ENCODE measurements at places on chromosomes 11 and 22.

- DNase-seq, result no peak
Measured at GRCh38 chr11:10114593-10115404, 179.2 kb downstream of the SBF2 start.

GRCh38 chr11:110435780-110436717 lies 6.3 kb downstream of the FDX1 start:
- no peak for DNase-seq

GRCh38 chr11:17001806-17002205 lies 12.4 kb downstream of the PLEKHA7 start:
- no peak for DNase-seq

DNA sequence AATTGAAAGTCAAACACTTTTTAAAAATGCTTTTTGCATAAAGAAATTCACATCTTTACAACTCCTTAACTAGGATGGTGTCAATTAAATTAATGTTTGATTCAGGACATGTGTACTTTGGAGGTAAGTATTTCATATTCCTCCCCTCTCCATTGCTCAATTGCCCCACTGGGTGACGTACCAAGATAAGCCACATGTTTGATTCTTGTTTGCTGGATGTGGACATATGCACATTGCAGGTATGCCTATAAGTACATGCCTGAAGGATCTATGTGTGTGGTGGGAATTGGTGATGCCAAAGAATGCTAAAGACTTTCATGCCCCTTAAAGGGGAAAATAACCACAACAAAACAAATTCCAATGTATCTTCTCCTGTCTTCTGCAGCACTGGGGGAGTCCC lies 5.8 kb downstream of the CD44 start:
- no peak for DNase-seq

GRCh38 chr11:96954587-96955242 lies 564.9 kb downstream of the JRKL start:
- no peak for DNase-seq

DNA sequence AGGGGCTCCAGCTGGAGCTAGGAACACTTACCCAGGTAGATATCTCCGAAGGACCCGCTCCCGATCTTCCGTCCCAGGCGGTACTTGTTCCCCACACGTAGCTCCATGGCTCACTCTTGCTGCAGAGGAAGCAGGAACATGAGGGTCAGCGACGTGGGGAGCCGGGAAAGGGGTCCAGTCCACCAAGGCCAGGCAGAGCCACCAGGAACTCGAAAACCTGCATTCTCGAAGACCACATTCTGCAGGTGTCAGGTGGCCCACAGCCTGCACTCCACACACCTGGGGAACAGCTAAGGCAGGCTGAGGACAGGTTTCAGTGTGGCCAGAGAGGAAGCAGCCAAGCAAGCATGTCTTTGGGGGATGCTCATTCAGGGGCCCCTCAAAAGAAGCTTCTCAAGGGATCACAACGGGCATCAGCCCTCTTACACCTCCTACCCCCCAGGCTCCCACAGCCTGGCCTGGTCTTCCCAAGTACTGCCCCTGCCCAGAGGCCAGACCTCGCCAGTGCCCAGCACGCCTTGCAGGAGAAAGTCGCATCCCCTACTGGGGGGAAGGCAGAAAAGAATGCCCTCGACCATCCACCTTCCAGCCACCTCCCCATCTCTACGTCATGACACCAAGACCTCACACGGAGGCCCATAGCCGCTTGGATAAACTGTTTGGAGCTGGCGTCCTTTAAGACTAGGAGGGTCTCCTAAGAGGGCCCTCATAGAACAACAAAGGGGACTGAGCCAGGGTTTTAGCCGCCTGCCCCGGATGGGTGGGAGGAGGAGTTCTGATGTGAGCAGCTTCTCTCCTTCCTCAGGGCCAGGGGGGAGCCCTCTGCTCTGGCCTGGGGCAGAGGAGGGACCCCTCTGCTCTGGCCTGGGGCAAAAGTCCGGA lies 2.9 kb downstream of the CSNK1E start:
- DNase-seq, result no peak

DNA sequence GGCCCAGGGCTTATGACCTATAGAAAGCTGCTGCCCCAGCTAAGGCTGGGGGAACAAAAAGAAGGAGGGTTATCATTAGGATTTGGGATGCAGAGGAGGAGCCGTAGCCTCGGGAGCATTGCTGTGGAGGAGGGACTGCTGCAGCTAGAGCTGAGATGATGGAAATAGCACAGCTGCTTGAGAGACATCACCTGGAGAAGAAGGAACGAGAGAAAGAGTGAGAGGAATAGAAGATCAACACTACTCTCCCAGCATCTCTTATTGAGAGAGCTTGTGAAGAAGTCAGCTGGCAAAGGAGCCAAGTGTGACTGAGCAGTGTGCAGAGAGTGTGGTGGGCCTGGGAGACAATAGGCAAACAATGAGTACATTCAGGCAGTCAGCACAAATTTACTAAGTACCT lies 100.7 kb upstream of the PLET1 start:
- DNase-seq, result no peak

DNA sequence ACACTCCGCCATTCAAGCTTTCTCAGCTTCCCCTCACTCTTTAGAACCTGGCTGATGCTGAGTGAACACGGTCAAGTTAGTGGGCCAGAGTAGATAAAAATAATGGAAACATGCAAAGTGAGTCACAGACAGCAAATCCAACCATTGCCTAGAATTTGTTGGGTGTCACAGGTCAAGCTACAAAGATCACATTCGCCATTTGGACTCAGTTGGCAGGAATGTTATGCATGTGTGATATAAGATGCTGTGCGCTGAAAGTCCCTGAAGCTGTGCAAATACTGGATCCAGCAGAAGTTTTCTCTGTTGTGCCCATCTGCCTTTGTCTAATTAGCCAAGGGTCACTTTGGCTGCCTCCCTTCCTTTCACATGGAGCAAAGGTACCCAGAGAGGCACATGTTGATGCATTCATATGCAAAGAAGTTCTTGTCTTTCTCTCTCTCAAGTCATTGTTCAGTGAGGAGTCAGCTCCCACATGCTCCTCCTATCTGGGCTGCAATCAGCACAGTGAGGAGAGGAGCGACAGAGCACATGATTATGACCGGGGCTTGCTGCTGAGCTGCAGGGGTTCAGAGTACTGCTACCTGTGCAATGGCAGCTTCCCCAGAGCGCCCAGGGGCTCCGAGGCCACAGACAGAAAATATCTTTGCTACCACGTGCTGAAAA lies 39.7 kb downstream of the FLI1 start:
- no peak for DNase-seq

DNA sequence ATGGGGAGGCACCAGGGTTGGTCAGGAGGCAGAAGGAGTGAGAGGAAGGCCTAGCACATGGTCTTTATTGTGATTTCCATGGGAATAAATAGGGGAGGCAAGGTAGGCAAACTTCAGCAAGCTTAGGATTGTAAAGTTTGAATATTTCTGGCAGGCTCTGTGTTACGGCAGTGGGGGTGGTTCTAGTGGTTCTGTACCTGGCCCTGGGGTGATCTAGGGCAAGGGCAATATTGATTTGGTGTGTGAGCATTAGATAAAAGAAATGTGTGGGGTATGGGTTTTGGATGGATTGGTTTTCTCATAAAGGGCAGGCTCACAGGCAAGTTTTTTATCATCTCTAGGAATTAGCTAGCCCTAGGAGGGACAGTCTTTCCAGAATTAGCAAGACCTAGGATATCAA lies 584.0 kb downstream of the OPCML start:
- DNase-seq, result no peak

GRCh38 chr11:529728-530411 lies 5.5 kb downstream of the HRAS start:
- DNase-seq, result no peak

DNA sequence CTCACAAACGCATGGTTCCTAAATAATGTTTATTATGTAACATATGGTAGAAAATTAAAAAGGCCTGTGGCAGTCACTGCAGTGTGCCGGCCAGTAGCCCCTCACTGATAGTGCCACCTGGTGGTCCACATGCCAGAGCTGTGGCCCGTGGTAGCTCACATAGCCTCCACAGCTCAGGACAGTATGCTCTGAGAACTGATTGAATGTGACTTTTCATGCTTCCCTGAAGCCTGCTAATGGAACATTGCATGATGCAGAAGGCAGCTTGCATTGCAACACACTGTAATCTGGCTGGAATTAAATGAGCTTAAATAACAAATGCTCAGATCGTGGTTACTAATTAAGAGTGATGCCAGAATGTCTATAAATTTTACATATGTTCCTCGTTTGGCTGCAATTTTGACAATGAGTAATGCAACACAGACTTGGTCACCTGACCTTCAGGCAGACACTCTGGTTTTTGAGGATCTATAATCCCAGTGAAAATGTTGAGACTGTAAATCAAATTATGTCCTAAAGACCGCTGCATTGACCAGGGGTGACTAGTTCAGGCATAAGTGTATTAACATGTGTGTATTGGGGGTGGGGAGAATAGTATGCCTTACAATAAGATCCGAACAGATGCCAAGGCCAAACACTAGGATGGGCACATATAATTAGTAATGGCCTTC lies 566.4 kb downstream of the METTL15 start:
- no peak for DNase-seq

- DNase-seq, result no peak
Measured at GRCh38 chr11:15585602-15586331, 471.0 kb downstream of the INSC start.

GRCh38 chr22:29331213-29331612 lies 15.7 kb upstream of the RASL10A start:
- no peak for DNase-seq

GRCh38 chr11:88387957-88388356 lies 50.4 kb upstream of the CTSC start:
- no peak for DNase-seq

DNA sequence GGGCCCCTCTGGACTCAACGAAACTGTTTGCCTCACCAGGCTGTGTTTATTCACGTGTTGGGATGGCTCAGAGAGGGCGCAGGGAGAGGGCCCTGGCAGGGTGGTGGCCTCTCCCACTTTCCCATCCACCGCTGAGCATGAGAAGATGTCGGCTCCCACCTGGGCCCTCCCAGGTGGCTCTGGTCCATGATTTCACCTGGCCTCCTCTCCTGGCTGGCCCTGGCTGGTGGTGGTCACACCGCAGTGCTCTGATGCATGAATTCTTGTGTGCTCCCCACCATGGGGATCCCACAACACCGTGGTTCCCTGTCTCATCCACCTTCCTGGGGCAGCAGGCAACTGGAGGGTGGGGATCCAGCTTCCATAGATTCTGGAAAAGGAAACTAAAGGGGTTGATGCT lies 13.4 kb downstream of the RTL6 start:
- no peak for DNase-seq

DNA sequence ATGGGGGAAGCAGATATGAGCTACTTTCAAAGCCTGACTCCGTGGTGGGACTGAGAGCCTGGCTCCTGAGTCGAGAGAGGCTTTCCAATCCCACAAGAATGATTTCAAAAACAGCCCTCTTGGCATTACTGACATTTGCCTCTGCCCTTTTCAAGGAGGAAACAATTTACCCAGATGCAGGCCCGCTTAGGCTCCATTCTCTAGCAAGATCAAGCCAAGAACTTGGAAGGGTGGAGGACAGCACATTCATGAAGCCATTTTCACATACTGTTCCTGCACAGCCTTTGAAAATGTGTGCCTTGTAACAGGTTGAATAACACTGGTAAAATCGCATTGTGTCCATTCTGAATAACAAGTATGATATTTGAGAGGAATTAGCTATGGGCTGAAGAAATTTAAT lies 58.2 kb upstream of the EED start:
- DNase-seq, result no peak

DNA sequence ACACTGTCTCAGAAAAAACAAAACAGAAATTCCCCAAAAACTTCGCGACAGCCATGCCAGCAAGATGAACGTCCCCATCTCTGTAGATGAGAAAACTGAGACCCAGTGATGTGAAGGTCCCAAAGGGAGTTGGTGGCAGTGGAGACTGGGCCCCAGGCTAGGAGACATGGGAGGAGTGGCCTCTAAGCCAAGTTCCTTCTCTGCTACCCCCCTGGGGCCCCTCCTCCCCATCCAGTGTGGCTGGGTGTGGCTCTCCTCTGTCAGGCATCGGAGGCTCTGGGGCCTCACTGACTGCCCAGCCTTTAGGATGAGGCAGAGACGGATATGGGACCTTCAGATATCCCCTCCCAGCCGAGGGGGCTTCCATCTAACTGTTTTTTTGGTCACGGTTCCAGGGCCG lies 9.8 kb downstream of the RELT start:
- DNase-seq, result no peak

DNA sequence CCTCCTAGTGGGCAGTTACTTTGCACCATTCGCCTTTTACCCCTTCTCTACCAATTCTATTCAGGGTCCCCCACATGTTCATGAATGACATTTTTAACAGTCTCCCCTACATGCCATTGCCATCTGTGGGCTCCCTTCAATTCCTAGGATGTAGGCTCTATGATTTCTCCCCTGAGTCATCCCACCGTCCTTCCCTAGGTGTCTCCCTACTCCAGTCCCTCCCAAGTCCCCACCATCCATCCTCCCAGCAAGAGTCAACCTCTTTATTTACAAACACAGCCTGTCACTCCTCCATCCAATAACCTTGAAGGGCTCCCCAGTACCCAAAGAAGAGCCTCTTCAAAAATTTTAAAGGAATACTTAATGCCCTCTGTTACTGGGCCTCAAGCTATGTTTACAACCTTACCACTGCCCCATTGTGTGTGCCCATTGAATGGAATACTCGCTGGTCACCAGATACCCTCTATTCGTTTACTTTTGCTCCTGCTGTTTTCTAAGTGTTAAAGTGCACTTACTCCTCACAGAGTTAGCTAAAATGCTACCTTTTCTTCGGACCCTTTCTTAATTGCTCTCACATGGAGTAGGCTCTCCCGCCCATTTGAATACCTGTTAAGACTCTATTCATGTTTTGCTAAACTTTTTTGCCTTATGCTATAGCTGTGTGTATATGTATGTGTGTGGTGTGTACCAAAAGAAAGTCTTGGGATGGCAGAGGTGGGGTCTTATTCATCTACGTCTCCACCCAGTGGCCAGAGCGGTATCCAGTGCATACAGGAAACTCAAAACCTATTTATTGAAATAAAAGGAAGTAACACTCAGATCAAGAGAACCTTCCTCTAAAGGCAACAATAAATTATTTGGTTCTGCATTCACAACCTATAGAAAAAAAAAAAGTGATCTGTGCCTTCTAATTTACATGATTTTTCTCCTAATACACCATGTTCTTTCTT lies 235.8 kb upstream of the CCDC90B start:
- no peak for DNase-seq

- peak; percentile 30 for DNase-seq
Measured at GRCh38 chr11:66976028-66976467, 944 bp downstream of the C11orf86 start.

- DNase-seq, result no peak
Measured at GRCh38 chr11:60455531-60456042, at the start of gene MS4A1. TSS of gene MS4A1 (plus strand) at chr11:60455847. CDS start at chr11:60462375, 6,528 bp downstream.

All from stimulated activated CD4-positive, alpha-beta T cell treated with anti-CD3 and anti-CD28 coated beads, Interleukin-15, amount 100 ng/mL, for 48 hours (primary cell).